ENCODE measurements at places on chromosomes 3 and 15.

DNA sequence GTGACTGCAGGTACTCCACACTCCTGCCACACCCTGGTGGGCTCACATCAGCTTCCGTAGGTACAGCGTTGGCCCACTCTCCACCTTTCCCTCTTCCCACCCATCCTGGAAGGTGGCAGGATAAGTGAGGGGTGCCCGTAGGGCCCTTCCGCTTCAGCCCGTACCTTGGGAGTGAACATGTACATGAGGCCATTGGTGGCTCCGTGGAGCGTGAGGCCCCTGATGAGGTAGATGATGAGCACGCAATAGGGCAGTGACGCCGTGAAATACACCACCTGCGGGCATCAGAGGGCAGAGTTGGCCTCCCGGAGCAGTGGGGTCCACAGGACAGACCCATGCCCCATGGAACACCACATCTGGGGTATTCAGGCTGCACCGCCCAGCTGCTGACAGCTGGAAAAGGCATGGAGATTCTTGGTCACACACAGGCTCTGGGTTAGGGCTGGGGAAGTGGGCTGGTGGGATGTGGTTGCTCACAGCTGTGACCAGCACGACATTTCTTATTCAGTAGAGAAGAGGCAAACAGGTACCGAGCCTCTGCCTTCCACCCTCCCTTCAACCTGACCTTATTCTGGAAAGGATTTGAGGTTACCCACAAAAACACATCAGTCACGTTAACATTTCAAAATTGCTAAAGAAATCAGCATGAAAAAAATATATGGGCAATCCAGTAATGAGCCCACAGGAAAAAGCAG is 23.8 kb downstream of the SLC6A20 start:
- DNase-seq = no peak

DNA sequence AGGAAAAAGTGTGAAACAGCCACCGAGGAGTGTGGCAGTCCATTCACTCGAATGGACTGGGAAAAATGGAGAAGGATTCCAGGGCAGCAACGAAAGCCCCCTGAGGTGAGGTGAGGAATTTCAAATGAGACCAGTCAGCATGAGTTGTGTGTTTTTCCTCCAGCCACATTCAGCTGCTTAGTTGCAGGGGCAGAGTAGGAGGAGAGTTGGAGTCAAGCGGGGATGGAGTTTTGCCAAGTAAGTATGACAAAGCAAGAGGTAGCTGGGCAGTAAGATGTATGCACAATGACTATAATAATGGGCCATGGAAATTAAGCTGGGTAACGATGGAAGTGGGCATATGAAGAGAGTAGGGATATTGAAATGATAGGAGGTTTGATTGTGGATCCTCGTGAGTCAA is 64.4 kb downstream of the CCDC54 start:
- DNase-seq = no peak

- no peak for DNase-seq
Measured at GRCh38 chr3:150146991-150147761, 176.5 kb upstream of the PFN2 start.

DNA sequence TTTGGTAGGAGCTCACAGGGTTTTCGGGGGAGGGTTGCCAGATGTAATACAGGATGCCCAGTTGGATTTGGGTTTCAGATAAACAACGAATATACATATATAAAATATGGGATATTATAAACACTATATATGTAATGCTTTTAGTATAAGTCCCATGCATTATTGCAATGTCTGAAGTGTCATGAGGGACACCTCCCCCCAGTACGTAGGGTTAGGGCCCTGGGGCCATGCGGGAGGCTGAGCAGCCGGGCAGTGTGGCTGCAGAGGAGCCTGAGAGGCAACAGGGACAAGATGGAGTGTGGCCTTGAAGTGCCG is 148.9 kb downstream of the SMAD6 start:
- no peak for DNase-seq

GRCh38 chr3:127045435-127046045 is 62.6 kb downstream of the PLXNA1 start:
- no peak for DNase-seq

DNA sequence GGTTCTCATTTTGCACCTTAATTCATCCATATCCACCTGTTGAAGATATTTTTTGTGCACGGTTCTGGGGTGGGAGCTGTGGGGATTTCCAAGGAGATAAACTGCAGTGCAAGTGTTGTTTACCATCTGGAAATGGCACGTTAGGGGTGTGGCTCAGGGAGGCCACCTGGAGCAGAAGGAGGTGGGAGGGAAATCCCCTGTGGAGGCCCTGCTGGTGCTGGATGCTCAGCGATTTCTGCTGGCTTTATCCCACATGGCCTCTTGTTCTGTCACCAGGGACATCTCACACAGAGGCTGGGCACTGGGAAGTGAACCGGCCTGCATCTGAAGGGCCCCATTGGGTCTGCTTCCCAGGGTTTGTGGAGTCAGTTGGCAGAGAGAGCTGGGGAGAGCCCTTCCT is 24.3 kb downstream of the TRPM1 start:
- no peak for DNase-seq

DNA sequence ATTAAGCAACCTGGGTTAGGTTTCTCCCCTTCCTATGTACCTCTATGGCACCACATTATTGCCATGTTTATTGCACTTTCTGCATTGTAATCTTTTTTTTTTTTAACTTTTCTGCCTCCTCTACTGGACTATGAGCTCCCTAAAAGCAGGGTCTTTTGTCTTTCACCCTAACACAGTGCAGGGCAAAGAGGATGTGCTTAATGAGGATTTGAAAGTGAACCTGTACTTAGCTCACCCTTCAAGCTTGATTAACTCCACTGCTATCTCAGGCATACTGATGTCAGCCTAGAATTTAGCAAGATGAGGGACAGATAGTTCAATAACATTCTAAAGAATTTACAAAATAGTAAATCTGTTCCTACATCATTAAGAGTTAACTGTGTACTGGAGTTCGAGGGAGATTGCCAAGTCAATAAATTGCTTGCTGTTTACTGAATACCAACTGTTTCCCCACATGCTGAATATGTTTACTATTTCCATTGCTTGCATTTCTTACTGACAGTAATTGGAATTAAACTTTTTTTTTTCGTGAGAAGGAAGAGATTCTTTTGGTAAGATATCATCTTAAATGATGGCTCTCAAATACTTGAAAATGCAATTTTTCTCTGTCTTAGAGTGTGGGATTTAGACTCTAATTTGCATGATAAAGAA is 15.7 kb upstream of the PPARG start:
- DNase-seq = no peak

DNA sequence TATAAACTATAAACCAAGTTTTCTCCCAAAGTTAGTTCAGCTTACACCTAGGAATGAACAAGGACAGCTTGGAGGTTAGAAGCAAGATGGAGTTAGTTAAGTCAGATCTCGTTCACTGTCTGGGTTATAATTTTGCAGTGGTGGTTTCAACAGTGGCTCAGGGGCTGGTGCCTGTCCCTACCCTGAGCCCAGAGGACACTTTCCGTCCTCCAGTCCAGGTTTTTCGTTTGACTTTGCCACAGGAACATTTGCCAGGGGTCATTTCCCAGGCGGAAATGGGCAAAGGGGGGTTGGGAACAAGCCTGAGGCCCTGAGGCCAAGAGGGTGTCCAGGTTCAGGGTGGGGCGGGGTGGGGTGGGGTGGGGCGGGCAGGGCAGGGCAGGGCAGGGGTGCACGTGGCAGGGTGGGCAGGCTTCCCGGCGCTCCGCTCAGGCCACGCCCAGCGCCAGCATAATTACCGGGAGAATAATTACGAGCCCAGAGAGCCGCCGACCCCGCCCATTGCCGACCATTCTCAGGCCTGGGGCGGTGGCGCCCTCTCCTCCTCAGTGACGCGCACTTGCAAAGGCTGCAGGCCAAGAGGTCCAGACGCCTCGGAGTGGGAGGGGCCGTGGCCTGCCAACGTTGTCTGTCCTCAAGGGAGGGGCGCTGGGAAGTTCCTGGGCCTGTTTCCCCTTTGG is 70.4 kb downstream of the KLF13 start:
- DNase-seq = no peak

- DNase-seq = no peak
Measured at GRCh38 chr3:65811086-65811761, 227.5 kb downstream of the MAGI1 start.

DNA sequence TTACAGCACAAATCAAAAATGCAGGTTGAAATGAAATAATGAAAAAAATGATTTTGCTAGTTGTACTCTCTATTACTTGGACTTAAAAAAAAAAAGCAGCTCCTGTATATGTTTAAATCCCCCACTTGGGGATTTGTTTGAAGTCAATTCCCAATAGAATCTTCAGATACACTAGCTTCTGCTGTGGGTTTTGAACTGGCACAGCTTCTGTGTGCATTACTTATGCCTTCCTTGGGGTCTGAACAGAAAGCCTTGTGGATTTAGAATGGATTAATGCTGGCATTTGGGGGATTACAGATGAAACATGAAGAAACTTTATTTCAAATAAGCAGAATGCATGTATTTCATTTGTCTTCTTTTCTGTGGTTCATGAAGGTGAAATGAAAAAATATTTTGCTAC is 513.2 kb upstream of the TBL1XR1 start:
- DNase-seq = no peak

GRCh38 chr15:52481915-52482314 is 46.8 kb downstream of the MYO5A start:
- DNase-seq = no peak

GRCh38 chr3:2937592-2937991 is 172.6 kb downstream of the IL5RA start:
- DNase-seq = no peak

GRCh38 chr3:175246766-175247165 is 387.6 kb downstream of the NAALADL2 start:
- DNase-seq = no peak

DNA sequence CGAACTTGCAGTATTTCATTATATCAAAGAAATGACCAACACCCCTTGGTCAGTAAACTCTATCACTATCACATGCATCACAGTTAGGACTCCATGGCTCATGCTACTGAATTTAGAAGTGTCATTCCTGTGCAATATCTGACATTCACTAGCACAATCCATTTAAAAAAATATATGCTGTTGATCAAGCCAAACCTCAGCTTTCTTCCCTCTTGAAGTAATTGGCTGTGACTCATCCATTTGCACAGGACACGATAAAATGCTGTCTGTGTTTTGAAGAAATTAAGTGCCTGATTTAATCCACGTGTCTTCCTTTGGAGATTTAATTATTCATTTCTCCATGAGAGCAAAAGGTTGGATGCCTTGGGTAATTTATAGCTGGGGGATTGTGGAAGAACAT is 38.9 kb downstream of the CPNE4 start:
- DNase-seq = no peak

- DNase-seq = no peak
Measured at GRCh38 chr3:63661242-63661641, 8.8 kb downstream of the SNTN start.

DNA sequence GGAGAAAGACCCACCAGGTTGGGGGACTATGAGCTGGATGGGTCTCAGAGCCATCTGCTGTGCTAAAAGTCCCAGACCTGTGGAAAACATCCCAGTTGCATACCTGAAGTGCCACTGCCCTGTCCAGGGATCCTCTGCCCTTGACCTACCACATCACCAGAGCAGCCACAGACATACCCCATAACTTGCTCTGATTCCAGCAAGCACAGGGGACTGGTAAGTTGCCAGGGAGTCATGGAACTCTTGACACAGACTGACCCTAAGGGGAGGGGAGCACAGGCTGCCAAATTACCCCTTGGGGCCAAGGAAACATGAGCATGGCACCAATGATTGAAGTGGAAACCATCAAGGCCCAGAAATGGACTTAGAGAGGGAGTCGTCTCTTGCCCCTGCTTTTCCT is 1335.1 kb upstream of the ALCAM start:
- DNase-seq = no peak

DNA sequence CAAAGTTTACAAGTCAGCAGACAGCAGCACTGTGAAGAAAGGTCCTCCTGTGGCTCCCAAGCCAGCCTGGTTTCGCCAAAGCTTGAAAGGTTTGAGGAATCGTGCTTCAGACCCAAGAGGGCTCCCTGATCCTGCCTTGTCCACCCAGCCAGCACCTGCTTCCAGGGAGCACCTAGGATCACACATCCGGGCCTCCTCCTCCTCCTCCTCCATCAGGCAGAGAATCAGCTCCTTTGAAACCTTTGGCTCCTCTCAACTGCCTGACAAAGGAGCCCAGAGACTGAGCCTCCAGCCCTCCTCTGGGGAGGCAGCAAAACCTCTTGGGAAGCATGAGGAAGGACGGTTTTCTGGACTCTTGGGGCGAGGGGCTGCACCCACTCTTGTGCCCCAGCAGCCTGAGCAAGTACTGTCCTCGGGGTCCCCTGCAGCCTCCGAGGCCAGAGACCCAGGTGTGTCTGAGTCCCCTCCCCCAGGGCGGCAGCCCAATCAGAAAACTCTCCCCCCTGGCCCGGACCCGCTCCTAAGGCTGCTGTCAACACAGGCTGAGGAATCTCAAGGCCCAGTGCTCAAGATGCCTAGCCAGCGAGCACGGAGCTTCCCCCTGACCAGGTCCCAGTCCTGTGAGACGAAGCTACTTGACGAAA is 24.2 kb downstream of the STARD5 start:
- DNase-seq = no peak

- no peak for DNase-seq
Measured at GRCh38 chr3:126482503-126483255, 7.0 kb upstream of the ZXDC start.

DNA sequence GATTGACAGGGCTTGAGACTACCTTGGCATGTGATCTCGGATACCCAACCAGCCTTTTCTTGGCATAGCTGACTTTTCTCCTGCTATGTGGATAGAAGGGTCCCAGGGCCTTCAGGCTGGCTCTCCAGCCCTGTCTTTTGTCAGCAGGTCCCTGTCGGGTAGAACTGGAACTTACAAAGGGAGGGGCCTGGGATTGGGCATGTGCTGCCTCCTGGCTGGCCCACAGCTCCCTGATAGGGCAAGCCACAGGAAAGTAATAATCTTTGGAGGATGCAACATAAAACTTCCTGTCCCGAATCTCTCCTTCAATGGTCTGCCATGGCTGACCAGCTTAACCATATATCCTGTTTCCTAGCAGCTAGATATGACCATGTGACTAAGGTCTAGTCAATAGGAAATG is 89.1 kb downstream of the ABHD5 start:
- no peak for DNase-seq

GRCh38 chr3:127408684-127409420 is 121.0 kb upstream of the PRR20G start:
- no peak for DNase-seq

DNA sequence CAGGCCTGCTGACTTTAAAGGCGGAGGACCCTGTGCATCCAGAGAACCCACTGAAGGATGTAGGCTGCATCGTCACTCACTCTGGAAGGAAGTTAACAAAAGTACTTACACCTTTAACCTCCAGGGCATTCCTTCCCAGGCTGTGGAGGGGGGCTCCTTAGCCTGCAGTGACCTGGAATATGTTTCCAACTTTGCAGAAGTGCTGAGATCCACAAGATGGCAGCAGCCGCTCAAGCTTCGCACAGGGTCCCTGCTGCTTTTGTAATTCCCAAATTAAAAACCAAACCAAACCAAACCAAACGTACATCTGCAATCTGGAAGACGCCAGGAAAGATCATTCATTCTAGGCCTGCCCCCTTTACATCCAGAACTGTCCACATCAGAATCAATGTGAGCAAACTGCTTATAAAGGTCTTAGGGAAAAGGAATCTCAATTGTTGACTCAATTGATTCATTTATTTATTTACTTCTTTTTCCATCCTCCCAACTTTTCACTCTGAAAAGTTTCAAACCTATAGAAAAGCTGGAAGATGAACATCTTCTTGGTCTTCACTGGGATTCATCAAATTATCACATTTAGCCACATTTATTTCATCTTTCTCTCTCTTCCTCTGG is 70.5 kb upstream of the KLHL25 start:
- DNase-seq = no peak

GRCh38 chr3:18900994-18901393 is 247.3 kb upstream of the KCNH8 start:
- no peak for DNase-seq

GRCh38 chr15:58678683-58679082 is 70.8 kb downstream of the ADAM10 start:
- no peak for DNase-seq
